GM23338 (cell line): ENCODE measurements at places on chromosomes 3 and 15.

- H3K27me3 ChIP-seq: no peaks in the 10 kb centered on the region
- DNase-seq: no peak
- no peak overlapping the region for H3K4me3 ChIP-seq
- H3K4me1 ChIP-seq: peaks cover 11% of the 10 kb centered on the region; the same call in 1 of the 2 replicates
- no peak overlapping the region for H3K27ac ChIP-seq
Measured at GRCh38 chr3:116039651-116039985, 405.7 kb downstream of the LSAMP start.

DNA sequence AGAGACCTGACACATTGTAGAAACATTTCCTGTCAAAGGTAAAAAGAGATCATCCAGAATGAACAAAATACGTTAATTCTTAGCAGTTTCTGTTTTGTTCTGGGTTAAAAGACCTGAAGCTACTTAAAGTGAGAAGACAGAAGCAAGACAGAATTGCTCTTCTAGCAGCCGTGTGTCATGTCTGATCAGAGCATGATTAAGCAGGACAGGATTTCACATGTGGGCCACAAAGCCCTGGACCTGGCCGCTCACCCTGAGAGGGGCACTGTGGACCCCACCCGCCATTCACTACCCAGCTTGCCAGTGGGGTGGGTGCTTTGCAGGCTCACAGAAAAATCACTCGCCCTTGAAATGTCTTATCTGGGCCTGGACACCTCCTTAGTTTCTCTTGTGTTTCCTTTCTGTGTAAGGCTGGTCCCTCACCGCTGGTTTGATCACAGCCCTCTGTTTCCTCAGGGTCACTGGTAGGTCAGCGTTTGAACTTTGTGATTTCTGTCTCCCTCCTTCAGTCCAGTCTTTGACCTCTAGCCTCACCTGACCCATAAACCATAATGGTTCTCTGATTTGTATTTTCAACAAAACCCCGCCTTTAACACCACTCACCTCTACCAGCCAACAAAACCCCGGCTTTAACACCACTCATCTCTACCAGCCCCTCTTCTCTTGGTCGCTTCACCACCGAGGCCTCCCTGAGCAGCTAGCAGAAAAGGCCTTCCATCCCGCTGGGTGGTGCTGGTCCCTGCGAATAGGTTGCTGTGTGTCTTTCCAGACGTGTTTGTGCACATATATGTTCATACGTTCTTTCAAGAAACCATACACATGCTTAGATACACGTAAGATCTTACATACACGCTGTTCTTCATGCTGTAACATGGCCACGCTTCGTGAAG is 185.0 kb downstream of the OR4M2 start:
- H3K27ac ChIP-seq: no peak overlapping the region
- 0 out of 2 replicates have a peak, but pooled peaks cover 4% of the 10 kb centered on the region for H3K27me3 ChIP-seq
- no peaks in the 10 kb centered on the region for H3K4me1 ChIP-seq
- H3K36me3 ChIP-seq: peaks cover 35% of the 10 kb centered on the region
- DNase-seq: no peak
- H3K4me3 ChIP-seq: no peak overlapping the region

GRCh38 chr3:129039271-129040038 is 21.1 kb upstream of the GP9 start:
- H3K36me3 ChIP-seq: no peaks in the 10 kb centered on the region
- H3K4me1 ChIP-seq: peaks cover 14% of the 10 kb centered on the region
- H3K27me3 ChIP-seq: peaks cover 7% of the 10 kb centered on the region
- H3K4me3 ChIP-seq: no peak overlapping the region
- no peak for DNase-seq
- no peak overlapping the region for H3K27ac ChIP-seq

DNA sequence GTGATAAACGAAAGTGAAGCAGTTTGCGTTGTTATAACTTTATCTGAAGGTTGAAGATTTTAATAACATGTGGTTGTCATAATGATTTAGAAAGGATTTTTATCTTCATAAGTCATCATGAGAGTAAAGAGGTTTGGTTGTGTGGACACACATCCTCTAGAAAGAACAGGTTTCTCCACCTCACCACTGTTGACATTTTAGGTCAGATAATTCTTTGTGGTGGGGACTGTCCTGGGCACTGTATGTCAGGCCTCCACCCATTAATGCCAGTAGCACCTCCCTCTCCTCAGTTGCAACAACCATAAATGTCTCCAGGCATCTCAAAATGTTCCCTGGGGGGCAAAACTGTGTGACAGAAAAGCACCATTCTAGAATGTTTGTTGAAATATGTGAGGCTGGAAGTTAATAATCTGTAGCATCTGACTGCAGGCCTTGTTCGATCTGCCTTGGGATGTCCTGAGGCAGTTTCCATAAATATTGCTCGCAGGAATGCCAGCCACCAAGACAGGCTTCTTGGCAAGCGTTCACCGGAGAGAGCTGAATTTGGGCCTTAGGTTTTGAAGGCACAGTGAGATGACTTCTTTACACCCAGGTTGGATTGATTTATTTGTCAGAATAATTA is 100.1 kb downstream of the ADAMTSL3 start:
- no peaks in the 10 kb centered on the region for H3K4me1 ChIP-seq
- H3K27ac ChIP-seq: no peak overlapping the region
- H3K4me3 ChIP-seq: no peak overlapping the region
- H3K36me3 ChIP-seq: no peaks in the 10 kb centered on the region

GRCh38 chr3:137409584-137409983 is 354.5 kb upstream of the SOX14 start:
- no peak overlapping the region for H3K27ac ChIP-seq
- no peaks in the 10 kb centered on the region for H3K27me3 ChIP-seq
- H3K4me1 ChIP-seq: no peaks in the 10 kb centered on the region

GRCh38 chr15:35445891-35446290 is 100.1 kb downstream of the DPH6 start:
- peaks cover 4% of the 10 kb centered on the region; the same call in 1 of the 2 replicates for H3K4me1 ChIP-seq
- H3K27me3 ChIP-seq: no peaks in the 10 kb centered on the region
- H3K4me3 ChIP-seq: no peak overlapping the region
- DNase-seq: no peak
- no peak overlapping the region for H3K27ac ChIP-seq

DNA sequence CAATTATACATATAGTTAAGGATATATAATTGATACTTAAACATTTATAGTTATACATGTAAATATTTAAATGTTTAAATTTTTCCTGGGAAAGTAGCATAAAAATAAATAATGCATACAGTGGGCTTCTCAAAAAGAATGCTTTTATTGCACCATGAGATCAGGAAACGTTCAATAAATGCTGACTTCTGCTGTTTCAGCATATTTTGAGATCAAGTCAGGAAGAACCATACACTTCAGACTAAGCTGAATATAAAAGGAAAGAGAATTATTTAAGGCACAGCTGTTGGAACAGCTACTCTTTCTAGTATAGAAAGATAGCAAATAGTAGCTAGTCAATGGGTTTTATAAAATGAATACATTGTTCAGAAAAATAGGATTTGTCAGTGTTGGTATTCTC is 1462.3 kb upstream of the CADM2 start:
- no peak for DNase-seq
- no peak overlapping the region for H3K4me3 ChIP-seq
- no peaks in the 10 kb centered on the region for H3K36me3 ChIP-seq
- H3K27me3 ChIP-seq: no peaks in the 10 kb centered on the region
- H3K4me1 ChIP-seq: no peaks in the 10 kb centered on the region

DNA sequence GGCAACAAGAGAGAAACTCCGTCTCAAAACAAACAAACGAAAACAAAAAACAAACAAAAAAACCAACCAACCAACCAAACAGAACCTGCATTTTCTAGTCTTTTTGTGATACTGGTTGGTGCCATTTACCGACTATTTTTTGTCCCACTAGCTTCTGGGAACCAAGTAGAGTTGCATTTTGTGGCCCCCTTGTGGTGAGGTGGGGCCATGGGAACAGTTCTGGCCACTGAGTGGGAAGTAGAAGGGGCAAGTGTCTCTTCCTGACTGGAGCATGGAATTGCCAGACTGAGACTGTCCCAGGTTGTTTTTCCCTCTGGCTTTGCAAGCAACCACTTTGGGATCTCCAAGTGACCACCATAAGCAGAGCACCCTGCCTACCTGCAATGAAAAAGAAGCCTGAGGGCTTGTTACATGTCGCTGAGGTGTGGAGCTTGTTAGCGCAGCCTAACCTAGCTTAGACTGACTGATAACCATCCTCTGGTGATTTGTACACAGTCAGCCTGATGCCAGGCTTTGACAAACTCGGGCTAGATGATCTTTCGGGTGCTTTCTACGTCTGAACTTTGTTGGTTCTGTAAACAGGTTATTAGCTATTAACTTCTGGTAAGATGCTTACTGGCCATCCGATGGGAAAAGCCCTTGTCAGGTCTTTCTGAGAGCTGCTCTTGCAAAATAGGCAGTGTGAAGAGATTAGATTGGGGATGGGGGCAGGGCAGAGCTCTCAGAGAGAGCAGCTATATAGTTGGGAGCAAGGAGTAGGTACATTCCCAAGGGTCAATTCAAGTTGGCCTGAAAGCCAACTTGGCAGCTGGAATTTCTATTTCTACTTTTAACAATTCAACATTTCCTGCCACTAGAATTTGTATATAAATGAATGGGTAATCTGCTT is 172.2 kb downstream of the SSR3 start:
- 0 out of 2 replicates have a peak, but pooled peaks cover 5% of the 10 kb centered on the region for H3K4me1 ChIP-seq
- DNase-seq: peak; percentile 77
- H3K27me3 ChIP-seq: no peaks in the 10 kb centered on the region
- no peak overlapping the region for H3K27ac ChIP-seq
- no peaks in the 10 kb centered on the region for H3K36me3 ChIP-seq

- peak overlapping the region; percentile 84 for H3K4me3 ChIP-seq
- no peaks in the 10 kb centered on the region for H3K36me3 ChIP-seq
- no peak overlapping the region for H3K27ac ChIP-seq
- peaks cover 30% of the 10 kb centered on the region for H3K4me1 ChIP-seq
Measured at GRCh38 chr3:53161450-53161819, 426 bp downstream of the PRKCD start.

DNA sequence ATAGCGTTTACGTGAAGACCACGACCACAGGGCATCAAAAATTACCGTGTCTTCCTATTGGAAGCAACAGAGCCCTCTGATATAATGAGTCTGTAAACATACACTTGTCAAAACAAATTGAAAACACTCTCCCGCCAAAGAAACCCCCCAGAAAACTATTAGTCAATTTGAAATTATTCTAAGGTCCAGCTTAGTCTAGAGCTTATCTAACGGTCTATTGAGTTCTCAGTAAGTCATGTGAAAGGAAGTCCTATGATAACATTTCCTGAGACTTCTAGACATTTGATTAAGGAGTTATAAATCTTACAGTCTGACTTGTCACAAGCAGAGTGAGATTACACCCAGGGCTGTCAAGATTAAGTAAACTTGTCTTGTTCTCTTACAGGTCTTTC is 356.3 kb downstream of the FOXP1 start:
- H3K4me3 ChIP-seq: no peak overlapping the region
- no peak overlapping the region for H3K27ac ChIP-seq
- peaks cover 30% of the 10 kb centered on the region for H3K4me1 ChIP-seq
- no peaks in the 10 kb centered on the region for H3K36me3 ChIP-seq
- DNase-seq: no peak
- H3K27me3 ChIP-seq: no peaks in the 10 kb centered on the region

- H3K27ac ChIP-seq: no peak overlapping the region
- H3K27me3 ChIP-seq: no peaks in the 10 kb centered on the region
- H3K4me1 ChIP-seq: no peaks in the 10 kb centered on the region
- no peak overlapping the region for H3K4me3 ChIP-seq
- DNase-seq: no peak
Measured at GRCh38 chr15:94383041-94383440, 151.7 kb downstream of the MCTP2 start.

DNA sequence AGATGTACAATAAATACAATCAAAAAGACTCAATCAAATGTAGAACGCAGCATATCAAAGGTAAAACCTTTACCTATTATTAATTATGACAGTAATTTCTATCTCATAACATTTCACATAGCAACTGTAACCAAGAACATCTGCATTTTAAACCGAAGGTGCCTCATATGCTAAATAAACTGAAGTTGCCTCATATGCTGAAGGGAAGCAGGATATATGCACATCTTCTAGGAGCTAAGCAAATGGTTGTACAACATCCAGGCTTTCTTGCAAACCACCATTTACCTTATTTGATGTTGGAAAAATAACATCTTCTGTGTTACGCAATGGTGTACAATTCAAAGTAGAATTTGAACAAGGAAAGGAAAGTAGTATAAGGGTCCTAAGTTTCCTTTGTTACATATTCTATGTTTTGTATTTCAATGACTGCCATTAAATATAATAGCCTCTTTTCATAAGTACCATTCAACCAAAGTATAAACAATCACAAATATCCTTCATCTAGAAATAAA is 145.9 kb downstream of the SATB1 start:
- no peaks in the 10 kb centered on the region for H3K36me3 ChIP-seq
- H3K4me1 ChIP-seq: no peaks in the 10 kb centered on the region
- H3K27me3 ChIP-seq: no peaks in the 10 kb centered on the region
- DNase-seq: no peak

DNA sequence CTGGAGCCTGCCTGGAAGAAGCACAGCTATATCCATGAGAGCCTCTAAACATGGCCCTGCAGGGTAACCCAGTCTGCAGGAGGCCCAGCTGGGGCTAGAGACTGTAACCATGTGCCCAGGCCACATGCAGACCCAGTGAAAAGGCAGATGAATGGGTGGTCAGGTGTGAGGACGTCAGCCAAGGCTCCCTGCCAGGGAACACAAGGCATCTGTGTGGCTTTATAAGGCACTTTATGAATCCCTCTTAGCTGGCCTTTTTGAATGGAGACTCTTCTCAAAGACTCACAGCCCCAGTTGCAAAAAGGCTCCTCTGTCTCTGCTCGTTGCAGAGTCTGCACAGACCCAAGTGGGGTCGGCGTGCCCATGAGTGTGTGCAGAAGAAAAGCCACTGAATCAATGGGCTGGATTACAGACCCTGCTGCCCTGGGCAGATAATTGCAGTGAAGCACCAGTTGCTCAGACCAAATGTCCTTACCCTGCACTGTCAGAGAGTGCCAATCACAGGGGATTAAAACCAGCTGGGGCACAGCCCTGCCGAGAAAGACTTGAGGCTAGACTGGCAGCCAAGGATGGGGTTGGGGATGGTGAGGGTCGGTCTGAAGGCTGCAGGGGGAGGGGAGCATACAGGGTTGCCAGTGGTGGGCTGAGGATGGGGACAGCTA is 154.2 kb downstream of the RAB11A start:
- no peak overlapping the region for H3K27ac ChIP-seq
- H3K4me3 ChIP-seq: no peak overlapping the region
- DNase-seq: no peak
- H3K4me1 ChIP-seq: peaks cover 45% of the 10 kb centered on the region
- no peaks in the 10 kb centered on the region for H3K36me3 ChIP-seq
